ENCODE measurements at places on chromosomes 12 and 14. TPM values are rescaled to one million over a fixed set of nuclear protein-coding genes. Genes with fewer than 3 reads are reported as not detected.

GRCh38 chr12:10293151-10293550 is 14.5 kb upstream of the KLRD1 start:
- no peak for DNase-seq

GRCh38 chr14:99596071-99596627 is 7.9 kb downstream of the CCDC85C start:
- no peak for DNase-seq

GRCh38 chr12:125187780-125188741 is 122.8 kb downstream of the AACS start:
- DNase-seq, result no peak

CDKN3 gene
- total RNA-seq, result 1.7 TPM

DNA sequence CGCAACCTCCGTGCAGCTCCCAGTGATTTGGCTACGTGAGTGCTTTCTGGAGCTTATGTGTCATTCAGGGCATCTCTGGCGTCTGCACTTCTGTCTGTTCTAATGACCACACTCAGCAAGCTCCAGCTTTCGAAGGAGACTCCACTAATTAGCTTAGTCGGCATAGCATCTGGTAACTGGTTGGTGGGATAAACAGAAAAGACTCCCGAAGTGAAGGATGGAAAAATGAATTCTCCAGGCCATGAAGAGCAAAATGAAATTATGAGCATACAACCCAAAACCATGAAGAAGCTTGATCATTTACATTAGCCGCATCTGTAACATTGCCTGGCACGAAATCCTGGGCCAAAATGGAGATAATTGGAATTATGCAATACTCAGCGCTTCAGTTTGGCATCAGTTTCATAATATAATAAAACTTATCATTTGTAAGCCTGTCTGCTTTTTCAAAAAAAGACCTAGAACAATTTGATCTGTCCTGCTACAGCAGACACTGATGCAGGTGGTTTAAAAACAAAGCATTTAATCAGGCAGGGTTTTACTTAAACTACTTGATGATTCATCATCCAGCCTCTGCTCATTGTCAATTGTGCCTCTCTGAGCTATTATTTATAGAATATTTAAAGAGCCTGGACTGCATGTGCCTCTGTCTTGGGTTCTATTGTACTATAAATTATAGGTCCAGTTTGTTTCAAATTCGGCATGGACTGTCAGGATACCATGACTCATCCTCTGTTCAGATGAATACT is 87.4 kb downstream of the SYT1 start:
- no peak for DNase-seq

- DNase-seq, result no peak
Observed at GRCh38 chr12:124620606-124621295, 53.3 kb upstream of the NCOR2 start.

- DNase-seq, result no peak
Observed at GRCh38 chr12:20602641-20603391, 92.3 kb upstream of the SLCO1C1 start.

- no peak for DNase-seq
Observed at GRCh38 chr12:92482599-92482998, 220.2 kb upstream of the PLEKHG7 start.

DNA sequence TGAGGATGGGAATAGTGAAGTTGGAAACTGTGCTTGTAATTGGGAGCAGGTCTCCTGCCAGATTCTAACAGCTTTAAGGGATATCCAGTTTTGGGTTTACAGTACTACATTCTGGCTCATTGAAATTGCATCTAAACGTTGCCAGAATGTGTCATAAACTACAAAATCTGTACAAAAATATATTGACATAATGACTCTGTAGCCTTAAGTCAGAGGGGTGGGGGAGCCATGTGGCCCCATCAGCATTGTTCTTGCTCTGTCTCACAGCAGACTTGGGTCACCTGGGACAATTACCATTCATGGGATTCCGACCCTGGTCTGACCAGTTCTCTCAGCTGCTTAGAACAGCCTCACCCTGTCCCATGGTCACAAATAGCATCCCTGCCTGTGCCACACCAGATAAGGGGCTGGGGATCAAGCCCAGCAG is 43.3 kb upstream of the MED13L start:
- DNase-seq, result no peak

IL31 gene
- not detected for total RNA-seq

NDUFA9 gene
- total RNA-seq, result 63.2 TPM

CRIP1 gene
- 64.8 TPM for total RNA-seq

- no peak for DNase-seq
Observed at GRCh38 chr14:24334431-24335291, at the start of gene ADCY4. Gene ADCY4 (minus strand): TSS chr14:24335071. CDS start chr14:24334652, 419 bp downstream.

FBRSL1 gene
- total RNA-seq, result 30.5 TPM

AICDA gene
- not detected for total RNA-seq

DNA sequence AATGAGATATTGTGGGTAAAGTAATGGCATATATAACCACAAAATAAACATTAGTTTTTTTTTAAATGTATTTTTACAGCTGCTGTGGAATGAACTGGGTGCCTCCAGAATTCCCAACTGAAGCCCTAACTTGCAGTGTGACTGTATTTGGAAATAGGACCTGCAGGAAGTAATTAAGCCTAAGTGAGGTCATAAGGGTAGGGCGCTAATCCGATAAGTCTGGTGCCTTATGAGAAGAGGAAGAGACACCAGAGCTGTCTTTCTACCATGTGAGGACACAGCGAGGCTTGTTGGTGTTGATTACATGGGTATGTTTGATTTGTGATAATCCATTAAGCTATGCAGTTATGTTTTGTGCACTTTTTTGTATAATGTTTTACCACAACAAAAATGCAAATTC is 136.8 kb downstream of the TPH2 start:
- no peak for DNase-seq

- no peak for DNase-seq
Observed at GRCh38 chr12:5587711-5588121, 155.8 kb downstream of the NTF3 start.

DNA sequence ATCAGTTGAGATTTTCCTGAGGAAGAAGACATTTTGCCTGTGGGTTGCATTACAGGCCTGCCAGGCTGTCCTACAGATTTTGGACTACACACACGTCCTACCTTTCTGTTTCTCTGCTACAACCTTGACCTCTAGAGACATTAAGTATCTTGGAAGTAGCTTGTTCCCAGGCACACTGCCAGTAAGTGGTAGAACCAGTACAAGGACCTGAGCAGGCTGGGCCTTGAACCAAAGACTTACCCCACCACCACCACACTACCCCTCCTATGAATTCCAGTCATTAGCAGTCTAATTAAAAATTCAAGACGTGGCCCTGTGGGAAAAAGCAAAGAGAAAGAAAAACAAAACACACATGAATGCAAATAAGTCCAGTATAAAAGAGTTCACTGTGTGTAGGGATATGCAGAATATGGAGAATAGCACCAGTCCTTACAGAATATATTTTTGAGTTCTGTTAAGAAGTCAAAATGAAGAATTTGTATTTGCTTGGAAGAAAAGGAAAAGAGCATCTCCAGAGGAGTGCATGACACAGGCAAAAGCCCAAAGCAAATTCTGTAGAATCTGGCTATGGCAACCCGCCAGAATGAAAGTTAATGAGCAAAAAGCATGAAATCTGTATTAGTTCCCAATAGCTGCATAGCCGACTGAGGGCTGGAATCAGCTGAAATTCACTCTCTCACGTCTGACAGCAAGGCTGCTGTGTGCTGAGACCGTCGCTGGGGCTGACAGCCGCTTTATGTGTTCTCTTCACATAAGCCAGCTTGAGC is 74.3 kb upstream of the ST8SIA1 start:
- no peak for DNase-seq

DNA sequence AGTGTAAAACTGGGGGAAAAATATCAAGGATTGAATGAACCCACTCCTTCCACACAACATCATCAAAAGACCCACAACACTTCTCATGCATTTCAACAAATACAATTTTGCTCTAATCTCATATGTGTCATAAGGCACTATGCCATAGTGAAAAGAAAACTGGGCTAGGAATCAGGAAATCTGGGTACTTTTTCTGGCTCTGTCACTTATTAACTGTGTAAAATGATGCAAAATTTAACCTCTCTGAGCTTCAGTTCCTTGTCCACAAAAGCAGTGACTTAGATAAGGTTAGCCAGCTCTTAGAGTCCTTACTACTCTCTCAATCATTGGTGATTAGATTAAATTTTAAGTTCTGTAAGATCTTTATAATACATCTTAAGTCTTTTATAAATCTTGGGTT is 250.5 kb upstream of the SOX5 start:
- DNase-seq, result no peak

FOXN4 gene
- not detected for total RNA-seq

- no peak for DNase-seq
Observed at GRCh38 chr14:71638523-71639196, 293.6 kb upstream of the RGS6 start.

- no peak for DNase-seq
Observed at GRCh38 chr14:94884616-94885230, 114.8 kb upstream of the GSC start.

OR10G2 gene
- not detected for total RNA-seq

GRCh38 chr14:34183478-34183877 is 232.6 kb upstream of the EGLN3 start:
- DNase-seq, result no peak

GPR33 gene
- total RNA-seq, result not detected

KIF5A gene
- total RNA-seq, result not detected

PRB2 gene
- not detected for total RNA-seq

- no peak for DNase-seq
Observed at GRCh38 chr12:18970603-18971002, 158.9 kb upstream of the PLEKHA5 start.

OTX2 gene
- total RNA-seq, result not detected

- no peak for DNase-seq
Observed at GRCh38 chr14:36524874-36525745, 5.1 kb upstream of the NKX2-1 start.

DNA sequence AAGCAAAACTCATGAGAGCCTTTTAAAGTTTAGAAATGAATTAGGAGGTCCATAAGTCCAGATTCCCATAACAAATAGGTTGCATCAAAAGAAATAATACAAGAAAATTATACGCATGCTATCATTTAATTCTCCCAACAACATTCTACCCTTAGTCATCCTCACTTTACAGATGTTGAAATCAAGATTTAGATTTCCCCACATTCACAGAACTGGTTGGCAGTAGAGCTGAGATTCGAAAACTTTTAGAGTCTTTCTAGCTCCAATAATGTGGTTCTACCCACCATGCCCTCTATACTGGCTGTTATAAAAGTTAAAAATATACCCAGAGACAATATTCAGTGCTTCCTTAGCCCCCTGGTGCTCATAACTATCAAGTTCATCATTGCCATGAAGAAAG is 56.6 kb upstream of the METAP2 start:
- DNase-seq, result no peak

DNA sequence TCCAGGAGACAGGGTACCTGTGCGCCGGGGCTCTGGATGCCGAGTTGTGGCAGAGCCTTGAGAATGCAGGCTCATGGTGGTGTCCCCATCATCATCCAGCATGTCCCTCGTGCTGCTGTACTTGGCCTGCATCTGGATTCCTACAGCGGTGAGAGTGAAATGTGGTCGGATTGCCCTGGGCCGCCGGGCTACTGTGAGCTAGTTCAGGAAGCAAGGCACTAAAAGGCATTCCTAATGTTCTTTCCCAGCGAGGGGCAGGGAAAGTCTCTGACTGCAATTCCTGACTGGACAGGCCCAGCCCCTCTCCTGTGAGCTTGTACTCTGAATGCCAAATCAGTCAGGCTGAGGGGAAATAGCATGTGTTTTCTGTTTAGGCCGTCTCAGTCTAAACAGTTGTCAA is at the start of gene CLEC1A:
TSS of gene CLEC1A (minus strand) at position 195 of the 400 bp plus-strand sequence. CDS start at position 132, 63 bp downstream.
- no peak for DNase-seq

DNA sequence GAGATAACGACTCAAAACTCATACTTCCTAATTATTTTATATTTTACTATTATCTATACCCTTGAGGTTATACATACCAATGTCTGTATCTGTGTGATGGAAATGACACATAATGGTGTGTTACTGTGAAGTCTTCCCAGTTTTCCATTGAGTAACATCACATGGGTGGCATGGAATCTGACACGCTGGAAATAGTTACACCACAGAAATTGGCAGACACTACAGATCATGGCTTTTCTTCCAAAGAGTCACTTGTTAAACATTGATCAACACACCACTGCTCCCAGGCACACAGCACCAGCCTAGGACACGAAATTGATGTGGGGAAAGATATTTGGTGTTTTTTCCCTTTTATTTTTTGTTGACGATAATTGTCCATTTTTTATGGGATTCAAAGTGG is 33.0 kb upstream of the VWF start:
- peak; percentile 9 for DNase-seq

GRCh38 chr12:10409392-10409791 is at the start of gene KLRC4:
Gene KLRC4 (minus strand): TSS chr12:10409757. CDS start chr12:10409575, 182 bp downstream.
- DNase-seq, result no peak

CLEC14A gene
- 35.6 TPM for total RNA-seq

CPSF6 gene
- 44.7 TPM for total RNA-seq

PCED1B gene
- 6.1 TPM for total RNA-seq

ADSS1 gene
- 5.2 TPM for total RNA-seq

DNA sequence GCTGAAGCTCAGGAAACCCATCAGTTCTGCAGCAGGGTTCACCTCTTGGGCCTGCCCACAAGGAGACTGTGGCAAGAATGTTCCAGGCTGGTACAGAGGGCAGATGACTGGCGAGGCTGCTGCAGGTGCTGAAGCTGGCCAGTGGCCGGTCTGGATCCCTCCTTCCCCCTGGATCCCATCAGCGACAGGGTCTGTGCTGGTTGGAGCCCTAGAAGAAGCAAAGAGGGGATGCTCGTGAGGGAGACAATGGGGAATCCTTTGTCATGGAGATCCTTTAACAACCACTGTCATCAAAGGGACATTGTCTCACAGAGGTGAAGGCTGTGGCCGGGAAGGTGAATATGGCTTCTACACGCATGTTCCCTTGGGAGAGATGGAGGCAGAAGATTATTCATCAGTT is 211.4 kb upstream of the TMEM132C start:
- DNase-seq, result no peak

- no peak for DNase-seq
Observed at GRCh38 chr12:8840938-8841633, 18.7 kb downstream of the A2ML1 start.

PYGL gene
- total RNA-seq, result 174 TPM

PEX5 gene
- total RNA-seq, result 56.5 TPM

- peak; percentile 91 for DNase-seq
Observed at GRCh38 chr14:58298477-58299400, at the start of gene ARID4A. Gene ARID4A (plus strand): TSS chr14:58298555. CDS start chr14:58299855, 1,300 bp downstream.

DNA sequence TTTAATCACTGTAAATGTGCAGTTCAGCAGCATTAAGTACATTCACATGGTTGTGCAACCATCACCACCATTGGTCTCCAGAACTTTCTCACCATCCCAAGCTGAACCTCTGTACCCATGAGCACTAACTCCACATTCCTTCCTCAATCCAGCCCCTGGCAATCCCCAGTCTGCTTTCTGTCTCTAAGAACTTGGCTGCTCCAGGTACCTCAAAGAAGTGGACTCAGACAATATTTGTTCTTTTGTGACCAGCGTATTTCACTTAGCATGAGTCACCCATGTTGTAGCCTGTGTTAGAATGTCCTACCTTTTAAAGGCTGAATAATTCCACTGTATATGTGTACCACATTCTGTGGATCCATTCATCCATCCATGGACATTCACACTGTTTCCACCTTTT is 64.6 kb downstream of the SLC24A4 start:
- no peak for DNase-seq

FAM186B gene
- 0.55 TPM for total RNA-seq

GRCh38 chr12:54561164-54561563 is 11.8 kb downstream of the PDE1B start:
- DNase-seq, result no peak

NPFF gene
- total RNA-seq, result not detected

ALKBH1 gene
- total RNA-seq, result 9.2 TPM

GAS2L3 gene
- total RNA-seq, result 10.0 TPM

All from mesenteric fat pad (tissue), 1 donor.